ENCODE measurements at places on chromosomes 11 and 22.

GRCh38 chr22:41286639-41287091, 678 bp upstream of the RANGAP1 start:
- DNase-seq, result no peak

GRCh38 chr11:63444160-63444559, 46.8 kb downstream of the PLAAT5 start:
- DNase-seq, result no peak

GRCh38 chr11:70466154-70466553, 67.8 kb downstream of the CTTN start:
- no peak for DNase-seq

- DNase-seq, result no peak
Measured at GRCh38 chr11:122040464-122040863, 75.6 kb downstream of the BLID start.

- DNase-seq, result no peak
Measured at GRCh38 chr22:41469218-41469851, 418 bp downstream of the ACO2 start.

DNA sequence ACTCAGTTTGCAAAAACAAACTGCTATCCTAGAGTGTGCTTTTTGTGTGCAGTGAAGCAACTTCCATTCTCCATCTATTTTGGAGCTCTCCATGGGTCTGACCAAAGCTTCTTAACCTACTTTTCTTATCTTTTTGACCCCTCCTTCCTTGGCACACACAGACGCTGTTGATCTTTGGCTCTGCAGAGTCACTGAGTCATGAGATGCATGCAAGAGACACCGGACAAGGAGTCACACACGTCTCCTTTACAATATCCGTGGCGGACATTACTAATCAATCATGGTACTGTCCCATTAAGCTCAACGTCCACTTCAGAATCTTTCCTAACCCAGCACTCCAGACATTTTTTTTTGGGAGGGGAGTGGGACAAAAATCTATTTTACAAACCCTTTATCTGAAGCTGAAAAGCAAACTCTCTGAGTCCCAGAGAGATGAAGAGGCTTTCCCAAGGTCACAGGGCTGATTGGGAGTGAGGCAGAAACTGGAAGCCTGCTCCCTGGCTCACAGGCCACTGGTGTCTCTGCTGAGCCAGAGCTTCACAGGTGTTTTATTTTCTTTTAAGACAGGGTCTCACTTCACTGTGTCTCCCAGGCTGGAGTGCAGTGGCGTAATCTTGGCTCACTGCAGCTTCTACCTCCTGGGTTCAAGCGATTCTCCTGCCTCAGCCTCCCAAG, 165.8 kb upstream of the SYT13 start:
- DNase-seq, result no peak

DNA sequence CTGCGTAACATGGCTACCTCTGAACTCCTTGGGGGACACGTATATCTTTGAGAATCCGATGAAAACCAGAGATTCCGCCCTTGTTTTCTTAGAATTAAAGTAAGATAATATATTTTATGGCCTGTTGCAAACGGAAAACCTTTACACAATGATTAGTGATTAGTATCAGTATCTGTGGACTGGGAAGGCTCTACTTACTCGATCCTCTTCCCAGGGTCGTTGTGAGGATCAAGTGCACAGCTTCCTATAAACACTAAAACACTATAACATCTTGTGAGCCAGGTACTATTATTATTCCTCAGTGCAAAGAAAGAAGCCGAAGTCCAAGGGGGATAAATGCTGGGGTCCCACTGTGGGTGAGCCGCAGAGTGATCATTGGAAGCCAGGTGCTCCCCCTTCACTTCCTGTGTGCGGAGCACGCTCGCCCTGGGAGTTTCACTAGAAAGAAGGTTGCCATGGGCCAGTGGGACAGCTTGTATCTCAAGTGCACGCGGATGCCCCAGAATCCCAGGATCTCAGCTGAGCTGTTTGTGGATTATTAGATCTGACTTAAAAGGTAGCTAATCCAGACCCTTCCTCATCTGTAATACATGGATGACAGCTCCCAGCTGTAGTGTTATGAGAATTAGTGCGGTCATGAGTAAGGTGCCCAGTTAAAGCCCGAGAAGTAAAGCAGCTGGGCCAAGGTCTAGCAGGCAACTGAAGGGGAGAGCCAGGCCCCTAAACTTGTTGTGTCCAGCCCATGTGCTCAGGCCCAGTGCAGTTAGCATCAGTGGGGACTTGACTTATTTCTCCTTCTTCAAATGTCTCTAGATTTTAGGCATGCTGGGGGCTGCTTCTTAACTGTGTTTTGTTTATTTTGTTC, 839 bp downstream of the CBY1 start:
- peak; percentile 5 for DNase-seq

GRCh38 chr11:1293619-1294015, 15.8 kb downstream of the TOLLIP start:
- DNase-seq, result no peak

GRCh38 chr11:110716361-110716760, 4.1 kb upstream of the ARHGAP20 start:
- no peak for DNase-seq

DNA sequence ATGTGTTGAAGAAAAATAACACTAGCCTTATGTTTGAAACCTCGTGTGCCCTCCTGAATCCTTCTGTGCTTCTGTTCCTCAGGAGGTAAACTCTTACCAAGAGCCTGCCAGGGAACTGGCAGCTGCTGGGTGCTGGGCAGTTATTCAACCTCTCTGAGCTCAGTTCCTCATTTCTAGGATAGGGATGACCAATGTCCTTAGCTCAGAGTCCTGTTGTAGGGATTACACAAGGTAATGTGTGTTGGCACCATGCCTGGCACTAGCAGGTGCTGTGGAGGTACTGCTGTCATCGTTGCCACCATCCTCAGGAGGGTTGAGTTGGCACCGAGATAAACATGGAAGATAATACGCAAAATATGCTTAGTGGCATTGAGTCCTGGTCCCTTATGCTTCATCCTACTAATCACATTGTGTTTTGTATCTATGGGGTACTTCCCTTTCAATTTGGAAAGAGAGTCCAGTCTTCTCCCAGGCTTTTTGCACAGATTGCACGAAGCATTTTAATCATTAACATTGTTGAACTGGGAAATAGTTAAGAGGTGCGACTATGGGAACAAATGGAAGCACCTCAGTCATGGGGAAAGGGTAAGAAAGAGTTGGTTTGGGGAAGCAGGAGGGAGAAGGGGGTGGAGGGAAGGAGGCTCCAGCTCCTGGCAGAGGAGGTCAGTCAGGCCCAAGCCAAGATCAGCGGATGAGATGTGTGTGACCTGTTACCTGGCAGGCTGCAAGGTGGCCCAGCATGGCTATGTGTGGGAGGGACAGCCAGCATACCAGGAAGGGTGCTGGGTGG, 56.7 kb downstream of the CABIN1 start:
- no peak for DNase-seq

DNA sequence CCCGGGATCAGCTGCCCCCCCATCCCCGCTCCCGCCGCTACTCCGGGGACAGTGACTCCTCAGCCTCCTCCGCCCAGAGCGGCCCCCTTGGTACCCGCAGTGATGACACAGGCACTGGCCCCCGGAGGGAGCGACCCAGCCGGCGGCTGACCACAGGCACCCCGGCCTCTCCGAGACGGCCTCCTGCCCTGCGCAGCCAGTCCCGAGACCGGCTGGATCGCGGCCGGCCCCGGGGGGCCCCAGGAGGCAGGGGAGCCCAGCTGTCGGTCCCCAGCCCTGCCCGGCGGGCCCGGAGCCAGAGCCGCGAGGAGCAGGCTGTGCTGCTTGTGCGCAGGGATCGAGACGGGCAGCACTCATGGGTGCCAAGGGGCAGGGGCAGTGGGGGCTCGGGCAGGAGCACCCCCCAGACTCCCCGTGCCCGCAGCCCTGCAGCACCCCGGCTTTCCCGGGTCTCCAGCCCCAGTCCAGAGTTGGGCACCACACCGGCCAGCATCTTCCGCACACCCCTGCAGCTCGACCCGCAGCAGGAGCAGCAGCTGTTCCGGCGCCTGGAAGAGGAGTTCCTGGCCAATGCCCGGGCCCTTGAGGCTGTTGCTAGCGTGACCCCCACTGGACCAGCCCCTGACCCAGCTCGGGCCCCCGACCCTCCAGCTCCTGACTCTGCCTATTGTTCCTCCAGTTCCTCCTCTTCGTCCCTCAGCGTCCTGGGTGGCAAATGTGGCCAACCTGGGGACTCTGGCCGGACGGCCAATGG, 3.9 kb downstream of the RASL10A start:
- no peak for DNase-seq

DNA sequence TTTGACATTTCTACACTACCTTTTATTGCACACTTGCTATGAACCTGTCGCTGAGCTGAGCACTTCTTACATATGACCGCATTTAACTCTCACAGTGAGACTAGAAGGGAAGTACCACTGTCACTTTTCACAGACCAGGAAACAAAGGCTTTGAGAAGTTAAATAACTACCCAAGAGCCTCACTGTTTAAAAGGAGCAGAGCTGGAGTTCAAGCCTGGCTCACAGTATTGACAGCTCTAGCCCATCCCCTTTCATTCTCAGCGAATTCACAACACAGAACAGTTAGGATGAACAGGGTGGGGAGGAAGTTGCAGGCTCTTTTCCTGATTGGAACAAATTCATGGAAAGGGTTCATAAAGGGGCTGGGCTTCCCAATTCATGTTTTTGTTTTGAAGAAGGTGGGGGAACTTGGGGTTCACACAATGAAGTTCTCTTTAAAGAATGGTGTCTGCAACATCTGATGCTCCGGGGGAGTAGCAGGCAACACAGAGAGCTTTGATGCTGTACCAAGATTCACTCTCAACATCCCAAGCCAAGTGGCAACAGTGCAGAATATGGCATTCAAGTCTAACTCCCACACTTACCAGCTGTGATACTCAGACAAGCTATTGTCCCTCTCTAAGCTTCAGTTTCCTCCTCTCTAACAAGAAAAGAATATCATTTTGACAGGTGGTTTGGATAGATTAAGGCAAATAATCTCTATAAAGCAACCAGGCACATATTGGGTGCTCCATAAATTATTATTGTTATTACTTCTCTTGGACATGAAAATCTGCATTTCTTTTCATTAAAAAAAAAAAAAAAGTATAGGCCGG, 17.2 kb downstream of the SCGB1A1 start:
- DNase-seq, result no peak

GRCh38 chr22:19629720-19630419, 84.4 kb upstream of the SEPTIN5 start:
- DNase-seq, result peak; percentile 36

DNA sequence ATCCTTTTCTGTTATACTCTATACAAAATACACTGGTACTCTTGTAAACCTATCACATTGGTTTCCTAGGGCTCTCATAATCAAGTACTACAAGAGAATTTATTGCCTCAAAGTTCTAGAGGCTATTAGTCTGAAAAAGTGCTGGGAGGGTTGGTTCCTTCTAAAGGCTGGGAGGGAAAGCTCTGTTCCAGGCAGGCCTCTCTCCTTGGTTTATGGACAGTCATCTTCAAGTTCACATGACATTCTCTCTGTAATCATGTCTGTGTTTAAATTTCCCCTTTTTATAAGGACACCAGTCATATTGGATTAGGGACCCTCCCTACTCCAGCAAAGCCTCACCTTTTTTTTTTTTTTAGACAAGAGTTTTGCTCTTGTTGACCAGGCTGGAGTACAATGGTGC, 9.1 kb downstream of the SLC36A4 start:
- DNase-seq, result no peak

- DNase-seq, result no peak
Measured at GRCh38 chr11:108589136-108589535, 4.4 kb downstream of the EXPH5 start.

GRCh38 chr11:31096191-31096805, 273.2 kb downstream of the DCDC1 start:
- no peak for DNase-seq

DNA sequence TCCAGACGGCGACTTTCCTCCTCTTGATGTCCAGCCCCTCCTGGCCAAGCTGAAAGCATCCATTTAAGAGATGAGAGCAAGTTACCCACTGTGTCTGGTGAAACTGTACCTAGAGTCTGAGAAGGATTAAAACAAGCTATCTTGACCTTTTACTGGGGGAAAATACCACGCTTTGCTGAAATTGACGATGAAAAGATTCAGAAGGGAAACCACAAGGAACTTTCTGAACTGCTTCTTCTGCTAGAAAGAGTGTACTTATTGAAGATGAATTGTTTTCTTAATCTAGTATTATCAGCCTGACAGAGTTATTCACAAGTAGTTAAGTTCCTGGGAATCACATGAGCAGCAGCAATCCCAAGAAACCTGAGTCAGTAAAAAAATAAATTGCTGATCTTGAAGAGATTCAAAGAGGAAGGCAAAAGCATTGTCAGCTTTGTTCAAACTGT, 13.1 kb upstream of the MS4A6A start:
- DNase-seq, result no peak

DNA sequence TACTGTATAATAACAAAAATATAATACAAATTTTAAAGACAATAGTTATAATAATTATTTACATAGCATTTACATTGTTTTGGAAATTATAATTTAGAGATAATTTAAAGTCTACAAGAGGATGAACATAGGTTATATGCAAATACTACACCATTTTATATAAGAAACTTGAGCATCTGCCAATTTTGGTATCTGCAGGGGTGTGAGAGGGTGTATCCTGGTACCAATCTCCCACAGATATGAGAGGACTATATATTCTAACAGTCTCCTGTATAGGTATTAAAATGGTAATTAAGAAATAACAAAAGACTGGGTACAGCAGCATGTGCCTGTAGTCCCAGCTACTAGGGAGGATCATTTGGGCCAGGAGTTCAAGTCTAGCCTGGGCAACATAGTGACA, 134.4 kb downstream of the APOL5 start:
- no peak for DNase-seq

DNA sequence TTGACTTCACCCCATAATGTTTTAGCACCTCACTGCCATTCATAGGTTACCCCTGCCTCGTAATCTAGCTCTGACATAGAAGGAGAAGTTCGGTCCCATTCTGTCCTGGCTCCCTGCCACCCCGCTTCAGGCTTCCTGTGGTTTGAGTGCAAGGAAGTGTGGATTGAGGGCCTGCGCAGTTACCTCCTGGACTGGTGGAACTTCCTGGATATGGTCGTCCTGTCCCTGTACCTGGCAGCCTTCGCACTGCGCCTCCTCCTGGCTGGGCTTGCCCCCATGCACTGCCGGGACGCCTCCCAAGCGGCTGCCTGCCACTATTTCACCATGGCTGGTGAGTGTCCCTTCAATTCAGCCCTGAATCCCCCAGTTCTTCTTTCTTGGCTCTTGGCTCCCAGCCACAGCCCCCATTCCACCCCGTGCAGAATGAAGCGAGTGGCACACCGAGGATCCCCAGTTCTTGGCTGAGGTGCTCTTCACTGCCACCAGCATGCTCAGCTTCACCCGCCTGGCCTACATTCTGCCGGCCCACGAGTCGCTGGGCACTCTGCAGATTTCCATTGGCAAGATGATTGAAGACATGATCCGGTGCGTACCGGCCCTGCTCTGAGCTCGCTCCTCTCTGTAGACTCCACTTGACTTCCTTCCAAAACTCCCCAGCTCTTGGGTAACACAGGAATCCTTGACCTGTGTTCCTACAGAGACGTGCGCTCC, 15.4 kb downstream of the ART5 start:
- no peak for DNase-seq

Data from HS-5 (cell line).